ENCODE measurements at places on chromosomes 11 and 22. TPM values are rescaled to one million over a fixed set of nuclear protein-coding genes. Genes with fewer than 3 reads are reported as not detected.
A peak's percentile ranks its signal among the peaks of the same experiment; 100 is the strongest.

DNA sequence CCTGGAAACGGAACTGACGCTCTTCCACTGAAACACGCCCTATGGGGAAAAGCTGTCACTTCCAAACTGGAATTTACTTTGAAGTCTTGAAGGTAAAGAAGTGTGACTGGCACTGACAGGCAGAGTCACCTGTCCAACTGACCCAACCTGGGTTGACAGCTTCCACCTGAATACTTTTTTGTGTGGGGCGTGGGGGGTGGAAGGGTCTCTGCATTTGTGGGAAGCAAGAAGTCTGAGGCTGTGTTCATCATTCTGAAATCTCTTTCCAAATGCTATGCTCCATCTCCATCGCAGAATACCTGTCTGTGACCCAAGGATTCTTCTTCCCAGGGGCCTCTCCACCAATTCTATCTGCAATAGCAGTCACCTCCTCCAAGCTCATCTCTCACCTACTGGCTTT is 7.8 kb downstream of the IFT27 start:
- DNase-seq: peak; percentile 19

- DNase-seq: no peak
Observed at GRCh38 chr11:24005202-24005876, 491.5 kb upstream of the LUZP2 start.

DNA sequence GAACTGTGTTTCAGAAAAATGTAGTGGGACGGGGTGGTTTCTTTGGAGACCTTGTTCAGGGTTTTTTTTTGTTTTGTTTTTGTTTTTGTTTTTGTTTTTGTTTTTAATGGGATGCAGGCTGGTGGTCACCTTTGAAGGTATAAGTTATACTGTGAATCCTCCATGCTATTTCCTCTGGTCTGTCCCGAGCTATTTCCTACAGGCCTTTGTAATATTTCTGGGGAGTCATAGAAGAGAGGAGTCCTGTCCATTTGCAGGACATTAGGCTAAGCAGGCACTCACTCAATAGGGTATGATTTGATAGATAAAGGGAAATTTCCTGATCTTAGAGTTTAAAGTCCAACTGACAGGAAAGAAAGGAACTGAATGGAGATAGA is 78.0 kb downstream of the TRAF6 start:
- DNase-seq: no peak

GRCh38 chr22:31056986-31057599 is 24.0 kb upstream of the SMTN start:
- DNase-seq: no peak

DNA sequence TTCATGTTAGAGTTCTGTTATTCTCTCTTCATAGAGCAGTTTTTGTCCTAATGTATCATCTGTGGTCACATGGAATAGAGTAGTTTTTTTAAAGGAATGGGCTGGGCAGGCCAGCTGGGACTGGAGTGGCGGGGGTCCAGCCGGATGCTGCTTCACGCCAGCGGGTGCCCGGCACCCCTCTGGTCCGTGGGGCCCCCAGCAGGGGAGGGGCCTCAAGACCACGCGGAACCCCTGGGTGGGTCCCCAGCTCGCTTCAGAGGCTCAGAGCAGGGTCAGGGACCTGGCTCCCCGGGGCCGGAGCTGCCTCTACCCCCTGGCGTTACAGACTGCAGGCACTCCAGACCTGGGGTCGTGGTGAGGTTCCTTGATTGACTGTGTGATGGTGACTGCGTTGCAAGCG is 159.1 kb upstream of the HSD17B12 start:
- no peak for DNase-seq

GRCh38 chr11:47847537-47847891 is 636 bp downstream of the NUP160 start:
- DNase-seq: no peak

- peak; percentile 45 for DNase-seq
Observed at GRCh38 chr22:28029956-28030355, 110.9 kb upstream of the PITPNB start.

DNA sequence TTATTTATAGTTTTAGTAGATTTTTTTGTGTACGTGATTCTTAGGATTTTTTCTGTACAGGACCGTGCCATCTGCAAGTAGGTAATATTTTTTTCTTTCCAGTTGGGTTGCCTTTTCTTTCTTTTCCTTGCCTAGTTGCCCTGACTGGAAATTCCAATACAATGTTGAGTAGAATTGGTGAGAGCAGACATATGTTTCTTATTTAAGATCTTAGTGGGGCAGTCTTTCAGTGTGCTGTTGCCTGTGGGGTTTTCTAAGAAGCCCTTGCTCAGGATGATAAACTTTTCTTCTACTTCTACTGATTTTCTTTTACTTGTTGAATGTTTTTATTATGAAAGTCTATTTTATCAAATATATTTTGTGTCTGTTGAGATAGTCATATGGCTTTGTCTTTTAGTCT is 33.0 kb downstream of the ATXN10 start:
- no peak for DNase-seq

GRCh38 chr11:36407356-36407755 is 102.7 kb downstream of the TRAF6 start:
- no peak for DNase-seq

DNA sequence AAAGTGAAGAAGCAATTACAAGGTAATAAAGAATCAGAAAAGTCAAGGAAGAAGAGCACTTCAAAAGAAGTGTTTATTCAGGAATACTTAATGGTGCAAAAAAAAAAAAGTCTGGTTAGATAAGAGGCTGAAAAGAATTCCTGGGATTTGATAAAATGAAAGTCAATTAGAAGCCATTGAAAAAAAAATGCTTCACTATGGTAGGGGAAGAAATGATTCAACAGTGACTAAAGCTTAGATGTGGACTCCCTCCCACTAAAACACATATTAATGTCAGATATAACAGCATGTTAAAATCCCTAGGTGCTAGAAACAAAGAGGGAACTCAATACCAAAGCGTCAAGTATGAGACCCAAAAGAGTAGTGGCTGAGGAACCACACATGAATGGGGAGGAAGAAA is 335.3 kb upstream of the PITPNB start:
- no peak for DNase-seq

- DNase-seq: no peak
Observed at GRCh38 chr11:34395916-34396550, 38.2 kb upstream of the ABTB2 start.

DNA sequence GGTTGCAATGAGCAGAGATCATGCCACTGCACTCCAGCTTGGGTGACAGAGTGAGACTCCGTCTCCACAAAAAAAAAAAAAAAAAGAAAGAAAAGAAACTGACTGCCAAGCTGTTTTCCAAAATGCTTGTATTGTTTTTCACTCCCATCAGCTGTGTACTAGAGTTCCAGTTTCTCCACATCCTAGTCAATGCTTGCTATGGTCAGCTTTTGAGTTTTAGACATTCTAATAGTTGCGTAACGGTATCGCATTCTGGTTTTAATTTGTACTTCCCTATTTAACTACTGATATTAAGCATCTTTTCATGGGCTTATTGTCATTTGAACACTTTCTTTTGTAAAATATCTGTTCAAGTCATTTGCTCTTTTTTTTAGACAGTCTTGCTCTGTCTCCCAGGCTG is 55.7 kb downstream of the TSPAN18 start:
- no peak for DNase-seq

GRCh38 chr11:110830747-110831146 is 118.5 kb upstream of the ARHGAP20 start:
- DNase-seq: no peak

The CCDC116 gene
- total RNA-seq: 0.89 TPM

The H19 gene
- total RNA-seq: 1,096 TPM

The MFNG gene
- total RNA-seq: 22.3 TPM

The SORL1 gene
- total RNA-seq: 45.1 TPM

The FOLR1 gene
- 1.2 TPM for total RNA-seq

The APOBEC3B gene
- 2.2 TPM for total RNA-seq

The MRGPRX4 gene
- not detected for total RNA-seq

The RHOD gene
- total RNA-seq: 10.3 TPM

The C11orf87 gene
- total RNA-seq: 0.09 TPM

The SYT12 gene
- 0.71 TPM for total RNA-seq

The CHRM1 gene
- total RNA-seq: not detected

The ZNF214 gene
- 8.3 TPM for total RNA-seq

The SLC22A25 gene
- total RNA-seq: not detected
